NCI-H1436 (cell line): ENCODE measurements at places on chromosomes 7 and 10.

DNA sequence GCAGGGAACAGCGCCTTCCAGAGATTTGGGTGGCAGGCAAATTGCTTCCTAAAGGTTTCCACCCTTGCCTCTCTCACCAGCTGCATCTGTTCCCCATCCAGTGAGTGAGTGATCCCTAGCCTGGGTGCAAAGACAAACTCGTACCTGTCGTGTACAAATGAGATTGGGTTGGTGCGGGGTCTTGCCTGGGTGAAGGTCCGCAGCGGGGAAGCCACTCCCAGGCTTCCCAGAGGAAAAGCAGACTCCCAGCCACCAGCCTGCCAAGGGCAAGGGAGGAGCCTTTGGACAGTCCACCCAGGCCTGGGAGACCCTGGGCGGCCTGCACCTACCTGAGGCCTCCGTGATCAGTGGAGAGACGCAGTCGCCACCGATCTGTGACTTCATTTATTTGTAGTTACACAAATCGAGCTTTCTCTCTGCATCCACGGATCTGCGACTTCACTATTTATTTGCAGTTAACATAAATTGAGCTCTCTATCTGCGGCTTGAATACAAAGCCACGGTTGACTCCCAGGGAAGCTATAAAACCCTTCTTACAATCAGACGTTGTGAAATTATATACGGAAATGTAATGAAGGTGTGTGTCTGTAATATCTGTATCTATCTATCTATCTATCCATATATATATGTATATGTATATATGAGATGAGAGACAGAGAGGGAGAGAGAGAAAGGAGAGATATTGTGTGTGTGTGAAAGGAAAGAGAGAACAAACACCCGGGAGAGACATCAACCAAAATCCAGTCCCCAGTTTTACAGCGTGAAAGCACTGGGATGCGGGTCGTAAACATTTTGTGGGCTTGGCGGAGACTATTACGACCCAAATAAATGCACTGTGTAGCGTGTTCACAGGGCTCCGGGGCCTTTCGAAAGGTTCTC lies 3.0 kb upstream of the HOXA7 start:
- no peak for DNase-seq

DNA sequence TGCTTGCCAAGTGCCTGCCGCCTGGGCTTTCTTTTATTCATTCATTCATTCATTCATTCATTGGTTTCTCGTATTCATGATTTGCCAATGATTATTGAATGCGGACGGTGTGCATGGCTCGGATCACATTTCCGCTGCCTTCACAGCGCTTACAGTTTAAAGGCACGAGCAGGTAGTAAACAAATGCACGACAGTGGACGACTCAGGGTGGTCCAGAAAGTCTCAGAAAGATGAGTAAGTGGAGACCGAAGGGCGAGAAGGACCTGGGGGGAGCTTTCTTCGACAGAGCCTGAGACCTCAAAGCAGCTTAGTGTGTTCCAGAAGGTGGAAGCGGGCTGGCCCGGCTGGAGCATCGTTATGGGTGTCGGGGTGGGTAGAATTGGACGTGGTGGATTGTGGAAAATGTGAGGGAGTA lies 506 bp downstream of the MCM10 start:
- no peak for DNase-seq

DNA sequence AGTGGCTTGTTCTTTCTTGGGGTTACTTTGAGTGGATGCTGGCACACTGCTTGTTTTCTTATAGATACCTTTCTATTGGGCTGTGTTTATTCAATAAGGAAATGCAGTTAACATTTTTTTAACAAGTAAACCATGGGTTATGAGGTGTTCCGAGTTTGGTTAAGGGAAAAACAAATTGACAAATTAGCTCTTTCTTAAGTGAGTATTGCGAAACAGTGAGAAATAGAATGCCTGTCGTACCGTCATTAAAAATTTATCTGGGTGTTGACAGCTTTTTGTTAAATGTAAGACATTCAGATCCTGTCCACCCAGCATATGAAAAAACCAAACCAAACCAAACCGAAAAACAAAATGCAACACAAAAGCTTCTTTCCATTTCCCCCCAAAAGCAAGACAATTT lies 6.2 kb downstream of the CUX1 start:
- no peak for DNase-seq

GRCh38 chr10:69802424-69803161 lies 887 bp downstream of the COL13A1 start:
- no peak for DNase-seq

DNA sequence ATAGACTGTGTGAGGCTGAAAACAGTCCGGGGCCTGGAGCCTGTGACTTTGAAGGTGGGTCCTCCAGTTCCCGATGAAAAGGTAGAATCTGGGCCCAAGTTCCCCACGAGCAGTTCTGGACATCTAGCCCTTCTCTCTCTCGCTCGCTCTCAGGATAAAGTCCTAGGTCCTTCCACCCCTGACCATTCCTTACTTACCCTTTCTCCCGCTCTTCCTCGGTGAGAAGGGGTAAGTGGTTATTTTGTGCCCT lies 713 bp downstream of the IMMP2L start:
- no peak for DNase-seq

DNA sequence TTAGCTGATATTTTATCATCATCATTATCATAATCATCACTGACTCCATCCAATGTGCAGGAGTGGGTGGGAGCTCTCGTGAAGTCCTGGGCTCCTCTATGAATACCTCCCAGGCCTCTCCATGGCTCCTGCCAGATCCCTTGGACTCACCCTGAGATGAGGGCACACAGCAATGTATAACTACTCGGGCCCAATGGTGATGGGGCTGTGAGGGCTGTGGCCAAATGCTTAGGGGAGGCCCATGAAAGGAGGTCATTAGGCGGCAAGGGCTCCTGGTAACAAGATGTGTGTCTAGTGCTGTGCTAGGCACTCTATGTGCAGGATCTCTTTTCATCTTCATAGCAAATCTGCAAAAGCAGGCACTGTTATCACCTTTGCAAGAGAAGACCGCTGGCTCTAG lies 270.9 kb downstream of the GLRX3 start:
- DNase-seq = no peak
